Effector CD4-positive, alpha-beta T cell (primary cell): ENCODE measurements at places on chromosomes 11 and 22.

DNA sequence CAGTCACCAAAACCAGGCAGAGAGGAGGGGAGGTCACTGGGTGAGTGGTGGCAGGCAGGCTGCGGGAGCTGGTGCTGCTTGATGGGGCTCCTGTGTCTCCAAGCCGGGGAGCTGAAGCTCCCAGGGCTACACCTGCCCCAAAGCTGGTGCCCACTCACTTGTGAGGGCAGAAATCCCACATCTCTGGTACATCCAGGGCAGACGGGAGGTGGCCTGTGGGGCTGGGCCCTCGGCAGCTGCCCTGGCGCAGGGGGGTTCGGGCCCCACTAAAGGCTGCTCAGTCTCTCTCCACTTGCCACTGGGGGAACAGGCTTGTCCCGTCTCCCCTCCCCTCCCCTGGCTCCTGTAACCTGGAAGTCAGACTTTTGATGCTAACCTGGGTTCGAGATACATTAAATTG is 55.6 kb upstream of the PPARA start:
- no peak for DNase-seq

GRCh38 chr22:48920776-48921241 is 906.9 kb downstream of the BRD1 start:
- DNase-seq, result no peak

DNA sequence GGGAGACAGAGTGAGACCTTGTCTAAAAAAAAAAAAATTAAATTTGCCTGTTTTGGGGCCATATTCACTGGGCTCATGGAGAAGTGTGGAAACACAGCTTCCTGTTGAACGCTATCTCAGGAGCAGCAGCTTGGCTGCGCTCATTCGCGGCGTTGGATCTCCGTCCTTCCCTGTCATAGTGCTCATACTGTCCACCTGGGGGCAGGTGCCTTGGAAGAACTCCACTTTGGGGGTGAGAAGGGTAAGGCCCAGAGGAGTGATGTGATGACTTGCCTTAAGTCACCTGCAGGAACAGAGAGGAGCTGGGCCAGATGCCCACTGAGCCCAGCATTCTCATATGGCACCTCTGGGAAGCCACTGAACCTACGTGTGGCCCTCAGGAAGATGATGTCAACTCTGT is 82.8 kb downstream of the CABIN1 start:
- no peak for DNase-seq

DNA sequence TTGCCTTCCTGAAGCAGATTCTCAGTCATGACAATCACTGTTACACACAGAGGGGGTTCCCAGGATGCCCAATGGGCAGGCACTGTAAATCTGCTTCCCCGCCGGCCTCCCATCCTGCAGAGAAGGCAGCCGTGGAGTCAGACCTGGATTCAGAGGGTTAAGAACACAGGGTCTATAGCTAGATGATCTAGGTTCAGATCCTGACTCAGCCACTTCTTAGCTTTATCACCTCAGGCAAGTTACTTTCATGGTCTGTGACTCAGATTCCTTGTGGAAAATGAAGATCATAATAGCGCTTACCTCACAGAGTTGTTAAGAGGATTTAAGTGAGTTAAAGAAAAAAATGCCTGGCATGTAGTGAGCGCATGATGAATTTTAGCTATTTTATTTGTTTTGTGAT is 95.9 kb downstream of the TIMP3 start:
- DNase-seq, result no peak
